ENCODE measurements at places on chromosomes 5 and 9.

DNA sequence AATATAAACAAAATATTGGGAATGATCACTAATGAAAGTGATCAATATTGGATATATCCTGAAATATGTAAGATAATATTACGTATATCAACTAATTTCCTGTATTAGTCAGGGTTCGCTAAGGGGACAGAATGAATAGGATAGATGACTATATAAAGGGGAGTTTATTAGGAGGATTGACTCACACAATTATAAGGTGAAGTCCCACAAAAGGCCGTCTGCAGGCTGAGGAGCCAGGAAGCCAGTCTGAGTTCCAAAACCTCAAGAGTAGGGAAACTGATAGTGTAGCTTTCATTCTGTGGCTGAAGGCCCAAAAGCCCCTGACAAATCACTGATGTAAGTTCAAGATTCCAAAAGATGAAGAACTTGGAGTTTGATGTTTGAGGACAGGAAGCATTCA lies 561.1 kb downstream of the PRDM9 start:
- no peaks in the 10 kb centered on the region for H3K36me3 ChIP-seq
- H3K27me3 ChIP-seq, result no peaks in the 10 kb centered on the region
- H3K27ac ChIP-seq, result no peak overlapping the region

GRCh38 chr5:159304961-159305595 lies 25.2 kb downstream of the IL12B start:
- H3K36me3 ChIP-seq, result no peaks in the 10 kb centered on the region
- no peak overlapping the region for H3K27ac ChIP-seq
- no peak overlapping the region for H3K4me3 ChIP-seq
- no peak for DNase-seq
- H3K27me3 ChIP-seq, result no peaks in the 10 kb centered on the region
- no peaks in the 10 kb centered on the region for H3K4me1 ChIP-seq

DNA sequence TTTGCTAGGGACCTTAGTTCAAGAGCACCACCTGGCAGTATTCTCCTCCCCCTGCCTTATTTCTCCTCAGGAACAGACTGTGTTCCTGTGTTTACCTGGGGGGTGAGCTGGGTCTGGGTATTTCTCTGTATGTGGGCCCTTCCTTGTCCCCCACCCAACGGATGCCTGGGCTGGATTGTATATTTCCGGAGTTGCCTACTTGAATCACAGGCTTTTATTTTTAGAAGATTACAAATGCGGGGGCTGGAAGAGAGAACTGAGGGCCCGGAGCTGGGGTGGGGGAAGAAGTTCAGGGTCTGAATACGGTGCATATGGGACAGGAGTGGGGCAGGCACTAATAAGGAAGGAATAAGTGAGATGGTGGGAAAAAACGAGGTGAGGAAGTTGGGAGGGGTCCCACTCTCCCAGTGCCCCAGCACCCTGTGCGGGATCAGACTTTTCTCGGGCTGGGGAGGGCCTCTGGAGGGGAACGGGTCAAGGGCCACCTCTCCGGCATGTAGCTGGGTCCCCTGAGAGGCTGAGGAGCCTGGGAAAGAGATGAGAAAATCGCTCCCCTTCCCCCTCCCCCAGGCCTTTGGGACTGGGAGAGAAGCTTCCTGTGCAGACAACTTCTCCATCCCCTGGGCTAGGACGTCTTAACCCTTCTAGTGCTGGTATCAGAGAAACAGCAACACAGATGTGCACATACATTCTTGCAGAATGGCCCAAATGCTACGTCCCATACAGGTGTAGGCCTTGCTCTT lies 42.1 kb downstream of the PCDH1 start:
- peak; percentile 78 for DNase-seq
- peaks cover 25% of the 10 kb centered on the region for H3K4me1 ChIP-seq
- H3K27ac ChIP-seq, result no peak overlapping the region

- no peaks in the 10 kb centered on the region for H3K36me3 ChIP-seq
- no peak overlapping the region for H3K27ac ChIP-seq
- peak; percentile 40 for DNase-seq
- H3K27me3 ChIP-seq, result peaks cover 7% of the 10 kb centered on the region
- no peaks in the 10 kb centered on the region for H3K4me1 ChIP-seq
- peak overlapping the region; percentile 38 for H3K4me3 ChIP-seq
Measured at GRCh38 chr5:14872070-14872989, 752 bp upstream of the ANKH start.

DNA sequence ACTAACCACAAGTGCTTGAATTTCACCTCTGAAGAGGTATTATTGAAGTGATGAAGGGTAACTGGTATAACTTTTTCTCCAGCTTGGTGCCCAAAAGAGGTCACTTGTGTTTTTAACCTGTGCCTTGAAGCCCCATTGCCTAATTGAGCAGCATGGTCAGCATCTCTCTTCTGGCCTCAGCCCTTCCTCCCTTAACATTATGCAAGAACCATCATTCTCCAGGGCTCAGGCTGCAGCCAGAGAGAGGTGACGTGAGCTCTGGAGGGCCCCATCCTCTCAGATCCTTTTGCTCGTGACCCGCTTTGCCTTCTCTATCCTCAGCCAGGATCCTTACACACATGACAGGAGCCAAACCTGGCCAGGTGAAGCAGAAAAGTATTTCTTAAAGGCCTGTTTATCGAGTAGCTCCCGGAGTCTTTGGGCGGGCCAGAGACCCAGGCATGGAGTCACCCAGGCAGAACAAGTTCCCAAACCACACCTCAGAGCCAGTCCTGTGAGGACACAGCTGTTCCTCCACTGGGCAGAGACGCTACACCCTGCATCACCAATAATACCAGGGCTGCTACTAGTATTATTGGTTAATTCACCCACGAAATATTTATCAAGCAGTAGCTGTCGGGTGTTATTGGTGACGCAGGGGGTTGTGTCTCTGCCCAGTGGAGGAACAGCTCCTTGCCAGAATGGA lies 29.6 kb upstream of the BOD1 start:
- no peaks in the 10 kb centered on the region for H3K27me3 ChIP-seq
- DNase-seq, result no peak
- peaks cover 2% of the 10 kb centered on the region for H3K4me1 ChIP-seq
- no peaks in the 10 kb centered on the region for H3K36me3 ChIP-seq

GRCh38 chr5:926417-927171 lies 33.9 kb downstream of the TRIP13 start:
- no peaks in the 10 kb centered on the region for H3K36me3 ChIP-seq
- no peaks in the 10 kb centered on the region for H3K4me1 ChIP-seq
- H3K4me3 ChIP-seq, result no peak overlapping the region
- H3K27me3 ChIP-seq, result peaks cover 7% of the 10 kb centered on the region

- H3K27ac ChIP-seq, result no peak overlapping the region
- H3K4me3 ChIP-seq, result no peak overlapping the region
- DNase-seq, result peak; percentile 61
- no peaks in the 10 kb centered on the region for H3K36me3 ChIP-seq
- no peaks in the 10 kb centered on the region for H3K27me3 ChIP-seq
- H3K4me1 ChIP-seq, result no peaks in the 10 kb centered on the region
Measured at GRCh38 chr5:57184322-57184721, 10.5 kb downstream of the GPBP1 start.

- DNase-seq, result no peak
- H3K27me3 ChIP-seq, result no peaks in the 10 kb centered on the region
- H3K4me1 ChIP-seq, result no peaks in the 10 kb centered on the region
- no peak overlapping the region for H3K27ac ChIP-seq
Measured at GRCh38 chr5:179930788-179931473, 23.2 kb upstream of the TBC1D9B start.

DNA sequence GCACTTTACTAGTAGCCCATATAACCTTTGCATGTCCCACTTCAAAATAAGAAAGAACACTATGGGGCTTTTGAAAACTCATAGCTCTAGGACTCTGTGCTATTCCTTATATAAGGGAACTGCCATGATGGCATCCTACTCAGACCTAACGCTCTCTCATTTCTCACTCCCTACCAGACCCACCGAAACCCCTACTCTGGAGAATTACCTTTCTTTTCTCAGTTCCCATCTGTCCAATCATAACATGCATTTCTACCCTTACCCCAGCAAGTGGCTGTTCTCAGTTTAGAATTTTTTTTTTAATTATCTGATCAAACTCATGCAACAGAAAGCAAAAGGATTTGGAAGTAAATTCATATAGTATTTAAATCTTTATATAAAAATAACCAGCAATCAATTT lies 27.3 kb downstream of the CARNMT1 start:
- H3K27me3 ChIP-seq, result no peaks in the 10 kb centered on the region
- no peak overlapping the region for H3K27ac ChIP-seq
- H3K4me1 ChIP-seq, result no peaks in the 10 kb centered on the region
- no peak overlapping the region for H3K4me3 ChIP-seq
- no peaks in the 10 kb centered on the region for H3K36me3 ChIP-seq

- H3K27ac ChIP-seq, result no peak overlapping the region
- peaks cover 19% of the 10 kb centered on the region for H3K36me3 ChIP-seq
- no peaks in the 10 kb centered on the region for H3K4me1 ChIP-seq
- DNase-seq, result no peak
- no peak overlapping the region for H3K4me3 ChIP-seq
- H3K27me3 ChIP-seq, result no peaks in the 10 kb centered on the region
Measured at GRCh38 chr5:6615034-6615815, 17.6 kb downstream of the NSUN2 start.

DNA sequence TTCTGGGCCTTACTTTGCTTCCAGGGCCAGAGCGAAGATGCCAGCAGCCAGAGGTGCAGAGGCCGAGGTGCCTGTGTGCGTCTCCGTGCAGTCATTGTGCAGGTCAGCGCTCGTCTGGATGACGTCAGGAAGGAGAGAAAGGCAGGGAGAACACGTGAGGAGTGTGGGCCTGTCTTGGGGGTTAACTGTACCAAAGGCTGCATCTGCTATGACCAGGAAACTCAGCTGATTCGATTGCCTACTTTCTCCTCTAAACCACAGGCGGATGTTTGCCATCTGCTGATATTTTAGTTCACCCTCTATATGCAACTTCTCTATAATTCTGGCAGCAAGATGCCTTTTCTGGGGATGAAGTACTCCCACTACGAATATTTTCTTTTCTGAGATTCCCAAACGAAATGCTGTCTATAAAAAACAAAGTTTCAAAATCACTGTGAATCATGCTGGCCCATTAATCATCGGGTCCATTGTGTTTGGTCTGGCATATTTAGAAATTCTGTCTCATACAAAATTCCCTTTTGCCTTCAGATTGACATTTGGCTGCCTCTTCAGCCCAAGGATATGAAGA lies 24.8 kb downstream of the PCSK1 start:
- DNase-seq, result no peak
- H3K27ac ChIP-seq, result no peak overlapping the region
- H3K27me3 ChIP-seq, result no peaks in the 10 kb centered on the region
- no peaks in the 10 kb centered on the region for H3K36me3 ChIP-seq
- H3K4me3 ChIP-seq, result no peak overlapping the region
- H3K4me1 ChIP-seq, result no peaks in the 10 kb centered on the region

DNA sequence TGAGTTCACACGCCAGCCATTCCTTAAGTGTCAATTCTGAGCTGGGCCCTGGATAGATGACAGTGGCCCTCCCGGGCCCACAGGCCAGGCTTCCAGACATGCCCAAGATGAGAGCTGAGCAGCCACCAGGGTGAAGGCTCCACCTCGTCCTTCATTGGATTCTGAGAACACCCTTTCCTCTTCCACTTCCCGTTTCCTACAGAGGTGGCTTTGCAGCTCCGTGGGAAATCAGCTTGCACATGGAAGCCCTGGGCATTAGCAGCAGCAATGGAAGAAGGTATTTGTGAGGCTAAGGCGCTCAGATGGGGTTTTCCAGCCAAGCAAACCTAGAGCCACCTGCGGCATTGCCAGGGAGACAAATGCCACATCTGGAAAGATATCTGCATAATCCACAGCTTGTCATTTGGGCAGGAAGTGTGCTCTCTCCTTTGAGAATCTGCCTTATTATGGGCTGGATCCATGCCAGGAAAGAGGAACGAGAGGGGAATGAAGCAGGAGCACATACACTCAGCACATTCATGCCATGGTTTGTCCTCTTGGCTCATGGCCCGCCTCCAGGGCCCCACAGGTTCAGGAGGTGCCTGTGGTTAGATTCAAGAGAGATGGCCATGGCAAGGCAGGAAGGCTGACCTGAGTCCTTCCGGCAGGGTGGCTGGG lies 34.1 kb downstream of the CFAP77 start:
- H3K4me1 ChIP-seq, result no peaks in the 10 kb centered on the region
- no peak overlapping the region for H3K4me3 ChIP-seq
- no peaks in the 10 kb centered on the region for H3K36me3 ChIP-seq

DNA sequence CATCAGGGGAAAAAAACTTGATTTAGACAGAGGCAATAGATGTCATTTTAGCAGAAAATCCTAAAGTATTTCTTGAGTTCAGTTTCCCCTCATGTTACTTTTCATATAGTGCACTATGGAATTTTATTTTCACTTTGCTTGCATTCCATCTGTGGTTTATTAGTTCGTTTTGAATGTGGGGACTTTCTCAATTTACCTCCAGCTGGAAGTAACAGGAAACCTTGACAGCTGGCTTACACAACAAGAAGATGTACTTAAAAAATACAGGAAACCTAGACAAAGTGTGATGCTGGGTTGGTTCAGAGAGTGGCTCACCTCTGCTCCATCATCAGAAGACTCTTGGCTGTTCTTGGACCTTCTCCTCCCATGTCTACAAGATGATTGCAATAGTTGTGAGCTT lies 567.0 kb downstream of the CETN3 start:
- peaks cover 5% of the 10 kb centered on the region for H3K4me1 ChIP-seq
- no peak overlapping the region for H3K4me3 ChIP-seq
- H3K36me3 ChIP-seq, result no peaks in the 10 kb centered on the region
- H3K27me3 ChIP-seq, result no peaks in the 10 kb centered on the region

DNA sequence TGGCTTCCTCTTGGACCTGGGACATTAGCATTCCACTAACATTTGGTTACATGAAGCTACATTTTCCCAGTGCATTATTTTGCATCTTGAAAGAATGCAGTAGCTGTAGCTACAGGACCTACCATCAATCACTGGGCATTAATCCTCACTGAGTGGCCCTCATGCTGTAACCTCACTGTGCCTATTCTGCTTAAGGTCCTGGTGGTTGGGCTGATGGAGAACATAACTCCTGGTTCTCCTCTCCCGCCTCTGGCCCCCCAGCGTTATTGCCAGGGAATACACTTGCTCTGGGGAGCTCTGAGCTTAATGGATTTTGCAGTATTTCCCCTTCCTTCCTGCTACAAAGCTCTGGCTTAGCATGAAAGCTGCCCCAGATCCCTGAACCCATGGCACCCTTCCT lies 111.5 kb upstream of the EQTN start:
- no peaks in the 10 kb centered on the region for H3K27me3 ChIP-seq
- no peak overlapping the region for H3K27ac ChIP-seq
- H3K36me3 ChIP-seq, result no peaks in the 10 kb centered on the region
- no peaks in the 10 kb centered on the region for H3K4me1 ChIP-seq
- H3K4me3 ChIP-seq, result no peak overlapping the region

GRCh38 chr9:2608276-2608675 lies 13.3 kb upstream of the VLDLR start:
- no peak overlapping the region for H3K4me3 ChIP-seq
- H3K36me3 ChIP-seq, result no peaks in the 10 kb centered on the region
- no peaks in the 10 kb centered on the region for H3K27me3 ChIP-seq
- H3K4me1 ChIP-seq, result no peaks in the 10 kb centered on the region
- no peak overlapping the region for H3K27ac ChIP-seq
- DNase-seq, result no peak

DNA sequence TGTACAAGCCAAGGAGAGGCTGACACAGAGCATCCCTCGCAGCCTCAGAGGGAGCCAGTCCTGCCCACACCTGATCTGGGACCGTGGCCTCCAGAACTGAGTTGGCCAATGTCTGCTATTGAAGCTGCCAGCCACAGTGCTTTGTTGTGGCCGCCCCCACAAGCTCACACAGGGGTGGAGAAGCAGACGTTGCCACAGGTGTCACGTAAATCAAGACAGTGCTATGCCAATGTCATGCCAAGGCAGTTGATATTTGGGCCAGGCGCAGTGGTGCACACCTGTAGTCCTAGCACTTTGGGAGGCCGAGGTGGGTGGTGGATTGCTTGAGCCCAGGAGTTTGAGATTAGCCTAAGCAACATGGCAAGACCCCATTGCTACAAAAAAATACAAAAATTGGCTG lies 17.3 kb upstream of the TERT start:
- H3K27ac ChIP-seq, result no peak overlapping the region
- H3K4me3 ChIP-seq, result no peak overlapping the region
- no peaks in the 10 kb centered on the region for H3K27me3 ChIP-seq
- H3K36me3 ChIP-seq, result peaks cover 1% of the 10 kb centered on the region
